A549 (cell line): ENCODE measurements at places on chromosomes 5 and 9. TPM values are rescaled to one million over a fixed set of nuclear protein-coding genes. Genes with fewer than 3 reads are reported as not detected.

GRCh38 chr9:2992427-2992826 lies 148.5 kb upstream of the PUM3 start:
- no peak for DNase-seq

Gene PRSS3
- 1.9 to 4.3 TPM (median 4.0 TPM) in 3 replicates for polyA plus RNA-seq

Gene ZNF189
- polyA plus RNA-seq: 8.3 to 9.6 TPM (median 8.8 TPM) in 3 replicates

Gene CCDC112
- 5.8 to 7.1 TPM (median 6.4 TPM) in 3 replicates for polyA plus RNA-seq

DNA sequence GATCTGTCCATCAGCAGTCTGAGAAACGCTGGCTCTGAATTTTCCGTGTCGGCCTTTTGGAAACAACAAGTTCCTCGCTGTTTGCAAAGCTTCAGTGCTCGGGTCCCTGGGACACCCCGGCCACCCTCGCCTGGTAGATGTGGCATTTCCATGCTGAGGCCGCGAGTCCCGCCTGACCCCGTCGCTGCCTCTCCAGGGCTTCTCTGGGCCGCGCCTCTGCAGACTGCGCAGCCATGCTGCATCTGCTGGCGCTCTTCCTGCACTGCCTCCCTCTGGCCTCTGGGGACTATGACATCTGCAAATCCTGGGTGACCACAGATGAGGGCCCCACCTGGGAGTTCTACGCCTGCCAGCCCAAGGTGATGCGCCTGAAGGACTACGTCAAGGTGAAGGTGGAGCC lies 4.7 kb downstream of the NTNG2 start:
- DNase-seq: peak; percentile 57

Gene SPATA31C1
- not detected in 3 replicates for polyA plus RNA-seq

Gene GRM6
- not detected in 3 replicates for polyA plus RNA-seq

DNA sequence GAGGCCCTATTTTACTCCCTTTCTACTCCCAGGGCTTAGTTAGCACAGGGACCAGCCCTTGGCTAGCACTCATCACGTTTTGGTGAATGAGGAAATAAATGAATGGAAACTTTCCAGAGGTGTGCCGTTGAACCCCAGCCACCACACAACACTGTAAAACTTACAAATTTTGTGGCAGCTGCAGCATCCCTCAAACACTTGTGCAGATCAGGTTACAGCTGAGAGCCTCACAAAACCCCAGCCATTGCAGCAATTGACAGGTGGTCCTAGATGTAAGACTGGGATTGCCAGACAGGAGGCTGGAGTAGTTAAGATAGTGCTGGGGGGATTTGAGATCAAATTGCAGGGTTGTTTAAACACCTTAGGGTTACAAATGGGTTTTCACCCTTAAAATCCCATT lies 482.2 kb upstream of the KIF2A start:
- DNase-seq: no peak

Gene CSF2
- 0.34 TPM in 1 of 3 replicates, not detected in the others for polyA plus RNA-seq

Gene MARCHF3
- 0.39 to 0.61 TPM (median 0.43 TPM) in 3 replicates for polyA plus RNA-seq

Gene CAVIN4
- 0.62 to 0.86 TPM (median 0.79 TPM) in 3 replicates for polyA plus RNA-seq

Gene IFNA13
- polyA plus RNA-seq: not detected in 3 replicates

Gene ZBTB26
- polyA plus RNA-seq: 3.6 to 4.3 TPM (median 4.0 TPM) in 3 replicates
